ENCODE measurements at places on chromosomes 12 and 14.

GRCh38 chr12:54603872-54604271, 15.4 kb upstream of the PPP1R1A start:
- DNase-seq = no peak

- no peak for DNase-seq
Measured at GRCh38 chr14:57029620-57030253, 219.5 kb upstream of the OTX2 start.

DNA sequence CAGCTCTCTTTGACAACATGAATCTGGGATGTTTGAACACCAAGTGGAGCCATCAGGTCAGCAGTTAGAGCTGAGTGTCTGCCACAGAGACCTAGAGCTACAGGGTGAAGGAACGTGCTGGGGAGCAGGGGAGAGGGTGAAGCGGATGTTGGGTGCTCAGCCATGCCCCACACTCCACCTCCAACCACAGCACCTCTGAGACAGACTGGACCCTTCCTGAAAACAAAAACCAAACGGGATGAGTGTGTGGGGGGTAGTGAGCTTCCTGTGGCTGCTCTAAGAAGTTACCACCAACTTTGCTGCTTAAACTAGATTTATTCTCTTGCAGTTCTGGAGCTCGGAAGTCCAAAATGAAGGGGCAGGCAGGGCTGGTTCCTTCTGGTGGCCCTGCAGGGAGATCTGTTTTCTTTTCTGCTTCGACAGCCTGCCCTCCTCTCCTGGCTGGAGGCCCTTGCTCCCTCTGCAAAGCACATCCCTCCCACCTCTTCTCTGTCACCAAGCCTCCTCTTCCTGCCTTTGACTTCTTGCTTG, 5.6 kb upstream of the GOLGA3 start:
- DNase-seq = no peak

DNA sequence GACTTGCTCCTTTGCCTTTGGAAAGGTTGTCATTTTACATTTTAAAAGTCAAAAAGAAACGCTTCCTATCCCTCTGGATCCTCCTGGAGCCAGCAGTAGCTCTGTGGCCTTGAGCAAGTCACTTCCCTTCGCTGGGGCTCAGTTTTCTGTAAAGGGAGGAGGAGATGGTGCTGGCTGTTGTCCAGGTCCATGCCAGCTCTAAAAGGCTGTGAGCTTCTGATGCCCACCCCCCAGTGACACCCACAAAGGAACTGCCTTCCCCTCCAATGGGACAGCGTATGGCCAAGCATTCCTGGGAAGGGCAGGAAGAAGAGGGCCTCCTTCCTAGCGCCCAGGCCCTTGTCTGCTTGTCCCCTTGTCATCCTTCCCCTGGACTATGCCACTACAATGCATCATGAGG, 81.5 kb downstream of the NTF3 start:
- DNase-seq = no peak

DNA sequence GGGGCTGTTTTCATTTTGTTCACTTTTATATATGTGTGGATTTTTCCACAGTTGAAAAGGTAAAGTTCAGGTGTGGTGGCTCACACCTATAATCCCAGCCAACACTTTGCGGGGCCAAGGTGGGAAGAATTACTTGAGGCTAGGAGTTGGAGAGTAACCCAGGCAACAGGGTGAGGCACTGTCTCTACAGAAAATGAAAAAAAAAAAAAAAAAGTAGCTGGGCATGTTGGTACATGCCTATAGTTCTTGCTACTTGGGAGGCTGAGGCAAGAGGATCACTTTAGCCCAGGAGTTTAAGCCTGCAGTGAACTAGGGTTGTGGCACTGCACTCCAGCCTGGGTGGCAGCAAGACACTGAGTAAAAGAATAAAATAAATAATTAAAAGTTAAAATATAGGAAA, 326.5 kb downstream of the NAV3 start:
- no peak for DNase-seq
